ENCODE measurements at places on chromosomes 13 and 19.

DNA sequence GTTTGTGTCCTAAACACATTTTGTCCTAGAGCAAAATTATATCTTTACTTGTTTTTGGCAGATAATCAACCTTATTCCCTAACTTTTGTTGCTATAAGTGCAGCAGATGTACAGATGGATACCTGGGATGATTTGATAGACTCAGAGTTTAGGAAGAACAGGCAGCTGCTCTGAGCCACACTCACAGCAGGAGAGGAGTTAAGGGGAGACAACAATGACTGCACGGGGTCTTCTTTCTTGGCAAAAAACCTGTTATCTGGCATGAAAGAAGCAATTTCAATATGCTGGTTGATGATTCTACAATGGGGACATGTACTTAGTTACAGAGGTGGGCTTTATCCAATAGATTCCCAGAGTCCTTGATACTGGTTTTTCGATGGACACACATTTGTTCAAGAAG, 258.9 kb upstream of the PCDH9 start:
- DNase-seq = no peak

- no peak for DNase-seq
Observed at GRCh38 chr13:27919659-27919933, 204 bp upstream of the PDX1 start.

- DNase-seq = no peak
Observed at GRCh38 chr13:41053384-41053826, 7.9 kb upstream of the WBP4 start.

DNA sequence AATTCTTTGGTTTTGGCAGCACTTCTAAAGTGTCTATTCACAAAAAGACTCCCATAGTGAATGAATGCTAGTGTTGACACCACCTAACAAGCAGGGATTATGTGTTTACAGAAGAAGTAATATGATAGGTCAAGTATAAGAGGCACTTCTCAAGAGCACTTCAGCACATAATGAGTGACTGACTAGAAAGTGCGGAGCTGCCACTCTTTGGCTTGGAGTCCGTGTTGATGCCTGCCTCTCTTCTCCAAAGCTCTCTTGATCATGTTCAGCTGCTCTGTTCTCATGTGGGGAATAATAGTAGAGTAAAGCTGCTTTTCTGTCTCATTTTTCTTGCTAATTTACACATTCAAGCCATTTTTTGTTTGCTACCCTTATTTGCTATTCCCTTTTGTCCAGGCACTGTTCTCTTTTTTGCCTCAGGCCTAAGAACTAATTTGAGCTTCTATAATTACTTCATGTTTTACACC, 22.7 kb upstream of the MAB21L1 start:
- no peak for DNase-seq

DNA sequence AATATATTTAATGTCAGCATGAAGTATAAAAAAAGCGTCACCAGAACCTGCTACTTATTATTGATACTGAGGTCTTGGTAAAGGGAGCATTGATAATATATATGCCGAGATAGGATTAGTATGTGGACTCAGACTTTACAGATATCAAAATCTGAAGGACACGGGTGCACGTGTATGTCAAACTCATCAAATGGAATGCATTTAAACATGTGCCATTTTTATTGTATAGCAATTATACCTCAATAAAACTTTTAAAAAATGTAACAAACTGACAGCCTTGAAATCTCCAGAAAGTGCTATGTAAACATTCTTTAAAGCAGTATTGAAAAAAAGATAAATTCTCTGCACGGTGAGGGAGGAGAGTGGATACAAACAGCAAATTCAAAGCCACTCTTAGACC, 157.9 kb downstream of the RNF17 start:
- DNase-seq = no peak

- DNase-seq = no peak
Observed at GRCh38 chr13:69579351-69579750, 528.3 kb upstream of the ATXN8OS start.
